ENCODE measurements at places on chromosomes 3 and 15.

GRCh38 chr15:29433050-29433318 lies 163.4 kb upstream of the NSMCE3 start:
- no peak for DNase-seq

GRCh38 chr15:87224404-87224803 lies 1032.1 kb downstream of the NTRK3 start:
- no peak for DNase-seq

- DNase-seq: no peak
These were observed 2.7 kb upstream of the ISL2 start for GRCh38 chr15:76333720-76334437.

- DNase-seq: no peak
These were observed 32.5 kb downstream of the RFTN1 start for GRCh38 chr3:16480861-16481545.

DNA sequence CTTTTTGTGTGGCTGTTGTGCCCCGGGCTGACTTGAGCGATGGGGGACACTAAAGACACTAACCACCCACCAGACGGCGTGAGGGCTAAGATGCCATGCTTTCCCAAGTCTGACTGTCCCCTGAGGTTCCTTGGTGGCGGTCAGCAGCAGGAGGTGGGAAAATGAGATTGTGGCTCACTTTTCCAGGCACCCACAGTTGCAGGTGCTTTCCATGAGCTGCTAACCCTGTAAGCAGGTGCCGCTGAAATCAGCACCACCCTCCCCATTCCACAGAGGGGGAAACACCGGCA lies 17.7 kb downstream of the PRR23E start:
- no peak for DNase-seq

All from activated CD4-positive, CD25-positive, alpha-beta regulatory T cell treated with anti-CD3 and anti-CD28 coated beads, Interleukin-2, amount 50 U/mL, for 72 hours (primary cell).